Activated CD8-positive, alpha-beta memory T cell treated with anti-CD3 and anti-CD28 coated beads for 48 hours (primary cell): ENCODE measurements at places on chromosomes 3 and 15.

- no peak for DNase-seq
These were observed 67.3 kb downstream of the VGLL4 start for GRCh38 chr3:11576453-11576852.

GRCh38 chr3:3853544-3853943 lies 54.3 kb downstream of the LRRN1 start:
- no peak for DNase-seq

DNA sequence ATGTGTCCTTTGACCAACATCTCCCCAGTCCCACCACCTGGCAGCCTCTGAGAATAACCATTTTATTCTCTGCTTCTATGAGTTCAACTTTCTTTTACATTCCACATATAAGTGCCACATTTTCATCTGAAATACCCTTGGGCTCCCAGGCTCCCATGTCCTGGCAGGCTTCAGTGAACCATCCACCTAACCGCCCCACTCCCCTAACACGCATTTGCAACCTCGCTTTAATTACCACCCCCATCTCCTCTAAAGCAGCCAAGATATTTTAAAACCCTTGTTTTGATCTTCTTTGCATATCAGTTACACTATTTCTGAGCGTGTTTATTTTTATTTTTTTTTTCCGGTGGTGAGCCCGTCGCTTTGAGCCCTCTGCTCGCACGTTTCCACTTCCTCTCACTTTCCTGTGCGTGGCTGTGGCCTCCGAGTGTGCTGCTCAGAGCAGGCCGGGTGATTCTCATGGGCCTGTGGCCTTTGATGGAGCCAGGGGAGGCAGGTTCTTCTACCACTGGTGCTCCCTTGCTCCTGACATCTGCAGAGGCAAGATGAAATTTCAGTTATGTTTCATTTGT lies 195.4 kb upstream of the LPP start:
- peak; percentile 16 for DNase-seq

DNA sequence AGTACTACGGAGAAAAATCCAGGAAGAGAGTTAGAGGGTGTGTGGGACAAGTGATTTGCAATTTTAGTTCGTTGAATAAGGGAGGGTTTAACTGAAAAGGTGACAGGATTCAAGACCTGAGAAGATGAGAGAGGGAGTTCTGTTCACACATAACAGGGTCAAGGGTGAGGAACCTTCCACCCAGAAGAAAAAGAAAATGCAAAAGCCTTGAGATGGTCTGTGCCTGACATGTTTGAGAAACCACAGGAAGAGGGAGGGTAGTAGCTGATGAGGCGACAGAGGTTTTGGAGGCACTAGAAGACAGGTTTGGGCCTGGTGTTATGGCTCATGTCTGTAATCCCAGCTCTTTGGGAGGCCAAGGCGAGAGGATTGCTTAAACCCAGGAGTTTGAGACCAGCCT lies 591 bp upstream of the SLC25A20 start:
- DNase-seq: no peak

GRCh38 chr3:77686560-77686959 lies 646.7 kb downstream of the ROBO2 start:
- DNase-seq: no peak

- no peak for DNase-seq
These were observed 85.4 kb downstream of the WDR76 start for GRCh38 chr15:43912208-43912607.

- DNase-seq: no peak
These were observed 40.1 kb upstream of the GALNT15 start for GRCh38 chr3:16134173-16134928.

- no peak for DNase-seq
These were observed 102.6 kb downstream of the EFL1 start for GRCh38 chr15:82159922-82160321.

DNA sequence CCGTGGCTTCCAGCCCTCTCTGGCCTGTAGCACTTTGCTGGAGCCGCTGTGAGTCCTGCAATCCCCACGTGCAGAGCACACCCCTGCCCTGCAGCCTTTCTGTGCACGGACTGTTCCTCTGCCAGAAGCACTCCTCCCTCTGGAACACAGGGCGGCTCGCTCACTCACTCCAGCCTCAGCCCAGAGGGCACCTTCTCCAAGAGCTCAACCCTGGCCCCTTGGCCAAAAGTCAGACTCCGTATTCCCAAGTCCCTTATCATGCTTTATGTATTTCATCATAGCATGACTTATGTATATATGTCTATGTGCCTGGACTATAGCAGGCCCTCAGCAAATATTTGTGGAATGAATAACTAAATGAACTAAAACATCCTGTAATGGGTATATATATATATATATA lies 63.2 kb downstream of the ASB7 start:
- DNase-seq: no peak

DNA sequence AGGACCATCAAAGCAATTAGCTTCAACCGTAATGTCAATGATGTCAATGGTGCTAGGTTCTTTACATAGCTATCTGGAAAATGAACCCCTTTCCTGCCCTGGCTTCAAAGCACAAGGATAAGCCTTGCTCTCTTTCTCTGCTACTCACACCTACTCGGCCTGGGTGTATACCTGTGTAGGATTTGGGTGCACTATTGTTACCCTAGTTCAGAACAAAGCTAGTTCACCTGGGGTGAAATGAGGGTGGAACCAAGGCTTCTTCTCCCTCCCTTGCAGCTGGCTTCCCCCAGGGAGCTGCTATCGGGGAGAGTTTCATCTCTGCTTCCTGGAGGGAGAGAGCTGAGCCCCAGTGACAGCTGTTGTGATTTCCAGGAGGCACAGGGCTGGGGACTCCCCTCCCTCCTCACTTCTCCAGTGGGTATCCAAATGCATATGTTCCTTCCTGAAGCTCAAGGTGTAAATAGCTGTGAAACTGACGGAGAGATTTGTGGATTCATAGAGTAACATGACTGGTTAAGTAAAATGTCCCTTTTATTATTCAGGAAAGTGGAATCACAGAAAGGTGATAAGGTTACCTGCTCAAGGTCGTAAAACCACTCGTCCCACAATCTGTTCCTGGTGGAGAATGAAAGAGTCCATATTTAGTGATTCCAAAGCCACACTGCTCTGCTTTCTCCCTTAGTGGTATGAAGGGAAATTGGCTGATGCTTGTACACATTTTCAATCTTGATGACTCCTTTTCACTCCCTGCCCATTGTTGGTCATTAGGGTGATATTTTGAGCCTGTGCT lies 11.8 kb upstream of the C3orf70 start:
- no peak for DNase-seq

GRCh38 chr15:81160312-81161159 lies 26.5 kb downstream of the CFAP161 start:
- DNase-seq: no peak

DNA sequence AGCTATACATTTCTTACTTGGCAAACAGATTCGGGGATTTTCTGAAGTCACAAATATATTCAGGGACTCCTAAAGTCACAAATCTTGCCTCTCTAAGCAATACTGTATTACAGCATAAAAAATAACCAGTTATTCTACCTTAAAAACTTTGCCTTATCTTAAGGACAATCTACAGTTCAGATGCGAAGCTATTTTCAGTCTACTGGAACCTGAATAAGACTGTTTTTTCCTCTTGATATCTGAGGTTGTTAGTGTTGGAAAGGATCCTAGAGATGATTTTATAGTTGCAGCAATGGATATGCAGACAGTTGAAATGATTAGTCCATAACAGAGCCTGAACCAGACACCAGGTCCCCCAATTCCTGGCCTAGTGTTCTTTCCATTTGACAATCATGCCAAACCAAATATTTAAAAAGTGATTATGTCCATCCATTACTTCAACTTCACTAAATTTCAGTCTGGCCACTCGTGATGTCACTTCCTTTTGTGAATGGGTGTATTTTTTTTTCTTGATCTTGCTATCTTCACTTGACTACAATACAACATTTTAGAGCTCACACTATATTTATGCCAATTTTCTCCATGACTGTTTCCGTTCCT lies 1.8 kb downstream of the HDGFL3 start:
- DNase-seq: no peak

DNA sequence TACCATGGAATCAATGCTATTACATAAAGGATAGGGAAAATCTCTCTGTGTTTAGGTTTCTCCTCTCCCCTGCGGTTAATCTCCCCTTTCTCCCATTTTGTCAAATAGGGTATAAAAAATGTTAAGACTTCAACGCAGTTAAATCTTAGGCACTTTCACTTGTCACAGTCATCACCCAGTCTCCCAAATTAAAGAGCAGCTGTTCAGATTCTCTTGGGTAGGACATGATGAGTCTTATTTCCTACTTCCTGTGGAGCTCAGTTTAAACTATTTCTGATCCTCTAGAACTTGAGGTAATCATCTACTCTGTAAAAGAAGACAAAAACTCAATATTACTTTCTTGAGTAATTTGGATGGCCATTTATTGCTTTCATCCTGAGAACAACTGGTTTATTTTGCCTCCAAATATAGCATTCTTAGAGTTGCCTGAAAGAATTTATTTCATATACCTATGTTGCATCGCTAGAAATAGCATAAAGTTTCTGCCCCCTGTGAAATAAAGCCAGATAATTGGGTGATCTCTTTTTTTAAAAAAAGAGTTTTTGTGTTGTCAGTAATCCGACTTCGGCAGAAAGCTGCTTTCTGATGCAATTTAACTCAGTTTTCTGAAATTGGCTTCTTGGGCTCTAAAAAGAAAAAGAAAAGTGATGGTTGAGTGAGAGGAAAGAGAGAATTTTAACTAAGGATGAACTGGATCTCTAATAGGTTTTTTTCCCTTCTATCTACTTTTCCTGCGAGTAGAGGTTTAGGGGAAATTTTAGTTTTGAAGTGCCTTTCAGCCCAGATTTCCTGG lies 20.7 kb downstream of the RAP2B start:
- no peak for DNase-seq

DNA sequence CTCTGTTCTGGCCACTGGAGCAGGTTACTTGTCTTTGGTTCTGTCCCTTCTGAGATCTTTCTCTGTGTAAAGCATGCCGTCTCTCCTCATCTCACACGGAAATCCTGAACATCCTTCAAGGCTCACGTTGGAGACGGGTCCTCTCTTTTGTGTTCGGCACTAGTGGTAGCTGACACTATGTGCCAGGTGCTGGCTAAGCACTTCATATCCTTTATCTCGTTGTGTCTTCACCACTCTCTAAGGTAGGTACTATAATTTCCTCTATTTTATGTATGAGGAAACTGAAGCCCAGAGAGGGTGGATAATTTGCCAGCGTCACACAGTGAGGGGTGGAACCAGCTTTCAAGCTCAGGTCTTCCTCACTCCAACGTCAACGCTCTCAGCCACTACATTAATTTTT lies 1.2 kb downstream of the IFT122 start:
- no peak for DNase-seq

DNA sequence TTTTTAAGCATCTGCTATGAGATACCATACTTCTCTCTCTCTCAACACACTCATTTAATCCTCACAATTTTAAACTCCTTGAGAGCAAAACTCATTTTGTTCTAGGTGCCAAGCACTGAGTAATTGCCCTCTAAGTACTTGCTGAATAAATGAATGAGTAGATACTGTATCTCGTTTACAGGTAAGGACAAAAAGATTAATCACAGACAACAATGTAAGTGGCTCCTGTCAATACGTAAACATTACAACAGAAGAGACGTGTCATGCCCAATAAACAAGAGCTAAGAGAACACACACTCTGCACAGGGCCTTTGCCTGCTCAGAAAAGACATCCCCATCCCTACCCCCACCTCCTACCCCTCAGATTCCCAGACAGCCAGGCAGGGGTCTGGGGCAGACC lies 59.8 kb downstream of the CHSY1 start:
- DNase-seq: no peak

DNA sequence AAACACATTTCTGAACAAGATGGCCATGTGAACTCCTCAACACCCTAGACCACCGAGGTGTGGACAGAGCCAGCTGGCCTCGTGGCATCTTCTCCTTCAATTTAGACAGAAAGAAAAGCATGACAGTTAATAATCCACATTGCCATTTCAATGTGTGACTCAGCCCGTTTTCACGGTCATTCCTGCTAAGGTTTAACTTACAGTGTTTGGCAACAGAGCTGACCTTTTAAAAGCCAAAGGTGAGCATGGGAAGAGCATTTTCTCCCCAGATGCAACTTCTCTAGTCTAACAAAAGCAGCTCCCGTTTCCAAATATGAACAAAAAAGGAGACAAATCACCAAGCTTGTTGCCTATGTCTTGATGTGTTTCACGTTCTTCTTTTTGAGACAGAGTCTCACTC lies 417.6 kb upstream of the WNT5A start:
- DNase-seq: no peak

DNA sequence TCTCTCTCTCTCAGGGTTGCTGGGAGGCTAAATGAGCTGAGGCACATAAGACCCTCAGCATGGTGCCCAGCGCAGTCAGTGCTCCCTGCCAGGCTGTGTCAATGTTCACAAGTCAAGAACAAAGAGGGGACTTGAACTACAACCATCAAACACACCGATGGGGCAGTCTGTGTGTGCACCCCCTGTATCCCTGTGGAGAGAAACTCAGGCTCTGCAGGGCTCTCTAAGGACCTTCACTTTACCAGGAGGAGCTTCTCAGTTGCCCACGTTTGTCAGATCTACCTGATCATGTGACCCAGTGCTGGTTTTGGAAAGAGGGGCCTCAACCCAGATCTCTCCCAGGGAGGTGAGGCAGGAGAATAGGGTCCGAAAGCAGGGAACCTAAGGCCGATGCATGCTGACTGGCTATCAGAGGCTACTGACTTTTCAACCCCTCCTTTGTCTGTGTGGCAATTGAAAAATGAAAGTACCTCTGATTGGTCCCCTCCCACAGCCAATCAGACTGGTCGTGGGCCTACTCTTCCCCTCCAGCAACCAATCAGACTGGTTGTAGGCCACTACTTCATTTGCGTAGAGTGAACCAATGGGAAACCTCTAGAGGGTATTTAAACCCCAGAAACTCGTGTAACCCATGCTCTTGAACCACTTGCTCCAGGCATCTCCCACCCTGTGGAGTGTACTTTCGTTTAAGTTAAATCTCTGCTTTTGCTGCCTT lies 34.0 kb downstream of the RHCG start:
- DNase-seq: no peak

- DNase-seq: no peak
These were observed 800.7 kb downstream of the NAALADL2 start for GRCh38 chr3:175659670-175660350.

- DNase-seq: no peak
These were observed 4.3 kb downstream of the ITIH1 start for GRCh38 chr3:52781741-52782140.

DNA sequence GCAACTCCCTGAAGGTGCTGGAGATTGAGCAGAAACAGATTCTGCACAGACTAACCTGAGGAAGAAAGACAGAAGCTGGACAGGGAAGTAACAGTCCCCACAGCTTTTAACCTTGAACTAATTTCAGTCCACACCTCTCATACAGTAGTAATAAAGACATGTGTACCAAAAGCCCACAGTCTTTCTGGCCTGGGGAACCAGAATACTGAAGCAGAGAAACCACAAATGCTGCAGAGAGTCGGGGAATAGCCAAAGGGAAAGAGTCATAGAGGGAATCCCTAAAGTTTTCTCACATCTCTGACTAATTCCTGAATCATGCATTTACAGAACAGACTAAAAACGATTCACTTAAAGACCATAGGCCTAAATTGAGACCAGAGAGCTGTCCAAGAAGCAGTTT lies 503.4 kb upstream of the NECTIN3 start:
- no peak for DNase-seq
